ENCODE measurements at places on chromosomes 5 and 9.

DNA sequence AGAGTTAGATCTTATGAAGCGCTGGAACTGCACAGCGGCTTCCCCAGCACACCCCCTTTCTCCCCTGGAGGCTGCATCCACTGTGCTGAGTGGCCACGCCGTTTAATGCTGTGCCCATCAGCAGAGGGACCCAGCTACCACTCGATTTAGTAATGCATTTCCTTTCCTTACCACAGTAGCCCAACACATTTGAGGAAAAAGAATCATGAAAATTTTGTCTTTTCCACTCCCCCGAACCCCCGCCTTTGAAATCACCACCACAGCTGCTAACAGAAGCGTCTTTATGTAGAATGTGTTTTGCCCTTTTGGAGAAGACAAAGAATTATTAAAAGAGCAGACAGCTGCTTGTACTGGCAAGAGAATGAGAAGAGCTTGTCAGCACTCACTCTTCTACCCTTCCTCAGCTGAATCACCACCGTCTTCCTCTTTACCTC, 73.2 kb downstream of the ACER2 start:
- no peak for DNase-seq

GRCh38 chr5:135879591-135879990, 16.1 kb downstream of the IL9 start:
- no peak for DNase-seq

- DNase-seq: no peak
Measured at GRCh38 chr5:57452885-57453284, 29.7 kb downstream of the ACTBL2 start.

DNA sequence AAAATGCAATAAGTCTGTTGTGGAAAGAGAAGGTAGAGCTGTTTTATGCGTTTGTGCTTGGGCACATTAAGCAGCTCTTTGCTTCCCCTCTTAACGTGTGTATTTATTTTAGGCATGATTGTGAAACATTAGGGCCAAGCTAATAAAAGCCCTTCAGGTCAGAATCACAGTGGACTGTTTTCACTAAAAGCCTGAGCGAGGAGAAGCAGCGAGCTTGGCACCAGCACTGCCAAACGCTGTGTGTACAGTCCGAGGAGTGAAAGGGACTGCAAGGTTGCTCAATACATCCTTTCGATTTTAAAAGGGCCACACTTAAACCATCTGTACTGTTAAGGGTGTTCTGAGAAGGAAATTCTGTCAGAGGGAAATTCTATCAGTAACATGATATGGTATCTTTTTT, 107.2 kb upstream of the CKMT2 start:
- DNase-seq: peak; percentile 12

- DNase-seq: peak; percentile 71
Measured at GRCh38 chr5:91101600-91102379, 281.3 kb downstream of the ARRDC3 start.

DNA sequence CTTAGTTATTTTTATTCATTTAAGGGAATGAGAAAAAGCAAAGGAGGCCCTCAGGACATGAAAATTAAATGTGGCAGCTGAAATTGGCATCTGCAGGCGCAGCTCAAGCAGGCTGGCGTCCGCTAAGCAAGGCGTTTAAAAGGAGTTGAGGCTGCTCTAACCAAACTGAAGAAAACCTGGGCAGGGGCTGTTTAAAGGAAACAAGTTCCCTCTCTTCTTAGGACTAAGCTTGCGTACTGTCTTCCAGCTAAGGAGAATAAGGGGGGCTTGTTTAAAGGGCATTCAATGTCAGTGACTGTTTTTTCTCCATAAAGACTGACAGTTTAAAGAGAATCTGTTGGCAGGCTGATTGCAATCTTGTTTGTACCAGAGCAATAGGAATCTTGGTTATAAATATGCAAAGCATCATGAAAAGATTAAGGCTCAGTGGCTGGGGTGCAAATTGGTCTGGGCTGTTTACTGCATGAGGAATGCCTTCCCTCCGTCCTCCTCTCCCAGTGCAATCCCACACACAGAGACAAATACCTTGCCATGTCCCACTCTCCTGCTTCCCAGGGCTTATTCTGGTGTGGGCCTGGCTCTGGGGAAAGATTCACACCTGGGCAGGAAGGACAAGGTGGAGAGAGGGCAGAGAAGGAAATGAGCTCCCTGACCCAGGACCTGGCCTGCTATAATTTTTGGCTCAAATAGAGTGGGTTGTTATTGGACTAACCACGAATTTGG, 85.9 kb upstream of the LIFR start:
- no peak for DNase-seq

DNA sequence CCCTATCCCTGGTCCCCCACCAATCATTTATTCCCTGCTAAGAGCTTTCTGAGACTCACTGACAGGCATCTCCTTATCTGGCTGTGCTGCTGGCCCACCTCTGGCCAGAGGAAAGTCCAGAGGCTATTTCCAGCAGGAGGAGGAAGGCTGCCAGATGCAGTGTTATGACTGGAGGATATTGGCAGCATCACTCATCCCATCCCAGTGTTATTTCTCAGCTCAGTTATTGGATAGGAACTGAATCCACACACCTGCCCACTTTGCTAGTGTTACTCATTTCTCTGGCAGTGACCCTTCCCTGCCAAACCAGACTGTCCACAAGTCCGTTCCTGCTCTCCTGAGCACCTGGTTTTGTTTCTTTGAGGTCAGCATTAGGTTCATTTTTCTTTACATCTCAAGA, 228.2 kb downstream of the GRIA1 start:
- no peak for DNase-seq

DNA sequence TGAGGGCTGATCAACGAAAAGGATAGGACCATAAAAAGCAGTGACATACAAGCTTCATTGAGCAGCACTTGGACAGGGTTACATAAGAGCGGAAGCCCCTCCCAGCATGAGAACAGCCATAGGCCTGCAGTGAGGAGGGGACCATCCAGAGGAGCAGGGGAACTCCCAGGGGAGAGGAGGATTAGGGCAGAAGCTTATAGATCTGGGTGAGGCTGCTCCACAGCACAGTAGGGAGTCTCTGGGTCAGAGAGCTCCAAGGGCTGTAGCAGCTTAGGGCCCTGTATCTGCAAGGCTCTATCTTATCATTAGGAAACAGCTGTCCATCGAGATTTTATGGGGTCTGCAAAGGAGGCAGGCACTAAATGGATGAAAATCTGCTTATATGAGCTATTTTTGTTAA, 186.6 kb downstream of the DOCK8 start:
- no peak for DNase-seq

- no peak for DNase-seq
Measured at GRCh38 chr5:76376148-76376865, 26.8 kb upstream of the IQGAP2 start.

GRCh38 chr9:107807183-107807582, 317.6 kb upstream of the KLF4 start:
- no peak for DNase-seq

DNA sequence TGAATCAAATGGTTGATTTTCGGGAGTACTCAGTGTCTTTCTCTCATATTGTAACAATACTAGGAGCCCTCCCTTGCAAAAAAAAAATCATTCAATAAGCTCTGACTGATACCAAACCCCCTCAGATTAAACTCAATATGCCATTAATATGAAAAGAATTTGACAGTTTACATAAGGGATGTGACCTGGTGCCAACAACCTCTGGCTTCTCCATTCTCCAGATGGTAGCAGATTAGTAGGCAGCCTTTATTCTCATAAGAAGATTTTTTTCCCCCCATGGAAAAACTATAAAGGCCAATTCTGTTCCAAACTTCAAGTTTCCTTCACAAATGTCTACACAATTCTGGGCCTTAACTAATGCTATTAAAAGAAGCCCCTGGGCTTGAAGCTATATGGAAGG, 96.5 kb downstream of the EFNA5 start:
- DNase-seq: no peak

DNA sequence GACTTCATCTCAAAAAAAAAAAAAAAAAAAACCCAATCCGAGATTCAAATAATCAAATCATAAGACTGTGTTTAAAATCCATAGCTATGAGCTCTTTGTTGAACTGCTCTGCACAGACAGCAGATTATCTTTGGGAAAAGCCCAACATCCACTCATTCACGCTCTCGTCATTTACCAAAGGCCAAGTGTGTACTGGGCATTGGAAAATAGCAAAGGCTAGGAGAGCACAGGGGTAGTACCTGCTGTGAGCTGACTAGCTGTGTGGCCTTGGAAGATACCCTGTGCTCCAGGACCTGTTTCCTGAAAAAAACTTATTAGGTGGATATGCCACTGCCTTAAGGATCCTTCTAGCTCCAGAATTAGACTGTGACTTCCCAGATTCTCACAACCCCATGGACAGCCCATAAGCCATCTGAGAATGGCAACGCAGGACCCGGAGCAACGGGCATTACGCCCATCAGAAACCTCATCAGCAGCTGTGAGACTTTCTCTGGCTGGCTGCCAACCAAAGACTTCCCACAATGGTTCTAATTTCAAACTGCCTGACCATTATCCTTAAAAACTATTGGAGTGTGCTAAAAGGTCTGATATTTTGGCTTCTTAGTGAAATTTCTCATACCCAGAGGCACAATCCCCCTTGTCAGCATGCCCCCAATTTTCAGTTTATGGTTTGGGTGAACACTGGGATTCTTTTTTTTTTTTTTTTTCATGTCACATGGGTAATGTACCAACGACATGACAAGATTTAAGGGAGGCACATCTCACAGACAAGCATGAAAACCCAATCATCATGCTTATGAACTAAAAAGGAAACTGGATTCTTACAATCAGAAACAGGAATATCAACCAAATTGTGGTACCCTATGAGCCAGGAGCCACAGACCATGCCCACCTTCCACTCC, 16.8 kb downstream of the SERINC5 start:
- no peak for DNase-seq

DNA sequence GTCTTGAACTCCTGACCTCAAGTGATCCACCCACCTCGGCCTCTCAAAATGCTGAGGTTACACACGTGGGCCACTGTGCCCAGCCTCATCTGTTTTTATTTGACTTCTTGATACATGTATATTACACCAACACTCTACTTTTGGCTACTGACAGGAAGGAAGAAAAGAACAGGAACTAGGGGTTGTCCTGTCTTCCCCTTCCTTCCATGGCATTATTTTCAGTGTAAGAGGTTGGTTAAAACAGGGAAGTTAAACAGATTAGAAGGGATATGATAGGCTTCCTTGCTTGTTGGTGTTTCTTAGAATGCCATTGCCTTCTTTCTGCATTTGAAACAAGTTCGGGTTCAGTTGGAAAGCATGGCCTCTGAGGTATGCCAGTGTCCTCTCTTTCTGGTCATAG, 312.8 kb downstream of the NDUFS4 start:
- no peak for DNase-seq

DNA sequence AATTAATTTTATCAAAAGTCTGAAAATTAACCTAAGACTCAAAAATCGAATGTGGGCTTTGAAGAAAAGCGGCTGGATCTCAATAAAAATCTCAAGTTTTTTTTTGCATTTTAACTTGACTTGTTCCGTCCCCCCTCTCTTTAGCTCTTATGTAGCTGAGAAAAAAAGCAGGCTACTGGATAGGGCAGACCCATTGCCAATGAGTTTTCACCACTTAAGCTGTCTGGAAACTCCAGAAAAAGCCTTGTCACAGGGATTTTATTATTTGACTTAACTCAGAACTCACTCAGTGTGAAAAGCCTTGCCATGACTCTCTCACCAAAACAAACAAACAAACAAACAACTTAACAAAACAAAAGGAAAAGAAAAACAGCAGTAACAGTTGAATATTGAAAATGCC, 247.4 kb downstream of the CDH9 start:
- DNase-seq: no peak

DNA sequence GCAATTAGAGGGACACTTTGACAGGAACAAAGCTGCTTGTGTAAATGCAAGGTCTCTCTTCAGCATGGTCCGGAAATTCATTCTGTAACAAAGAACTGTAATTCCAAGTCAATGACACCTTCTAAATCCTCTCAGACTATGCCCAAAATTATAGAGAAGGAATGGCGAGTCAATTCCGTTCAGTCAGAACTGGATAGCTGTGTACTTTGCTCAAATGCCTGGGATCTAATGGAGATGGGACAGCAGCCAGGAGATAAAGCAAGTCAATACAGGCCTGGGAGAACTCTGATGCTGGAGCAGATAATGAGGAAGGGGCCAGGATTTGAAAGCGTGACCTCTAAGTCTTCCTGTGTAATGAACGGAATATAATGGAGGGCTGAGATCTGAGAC, 96.4 kb upstream of the SPRY4 start:
- DNase-seq: no peak

DNA sequence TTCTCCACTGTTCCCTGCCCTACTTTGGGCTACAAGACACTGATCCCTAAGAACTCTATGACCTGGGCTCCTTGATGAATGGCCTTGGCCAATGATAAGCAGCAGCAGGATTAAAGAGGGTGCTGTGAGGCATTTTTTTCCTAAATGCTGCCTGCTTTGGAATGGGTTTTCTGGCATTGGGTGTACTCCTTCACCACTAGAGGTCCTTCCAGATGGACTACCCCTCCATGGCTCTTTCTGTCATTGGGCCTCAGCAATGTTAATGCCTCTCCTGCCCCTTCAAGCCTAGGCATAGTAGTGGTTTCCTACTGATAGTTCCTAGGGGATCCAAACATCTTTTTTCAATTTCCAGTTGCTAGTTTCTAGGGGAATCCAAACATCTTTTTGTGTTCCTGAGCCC, 319.3 kb upstream of the RPS23 start:
- no peak for DNase-seq

GRCh38 chr9:93180938-93181337, 3.0 kb upstream of the WNK2 start:
- no peak for DNase-seq

GRCh38 chr5:15966066-15966640, 213.4 kb downstream of the MARCHF11 start:
- no peak for DNase-seq

DNA sequence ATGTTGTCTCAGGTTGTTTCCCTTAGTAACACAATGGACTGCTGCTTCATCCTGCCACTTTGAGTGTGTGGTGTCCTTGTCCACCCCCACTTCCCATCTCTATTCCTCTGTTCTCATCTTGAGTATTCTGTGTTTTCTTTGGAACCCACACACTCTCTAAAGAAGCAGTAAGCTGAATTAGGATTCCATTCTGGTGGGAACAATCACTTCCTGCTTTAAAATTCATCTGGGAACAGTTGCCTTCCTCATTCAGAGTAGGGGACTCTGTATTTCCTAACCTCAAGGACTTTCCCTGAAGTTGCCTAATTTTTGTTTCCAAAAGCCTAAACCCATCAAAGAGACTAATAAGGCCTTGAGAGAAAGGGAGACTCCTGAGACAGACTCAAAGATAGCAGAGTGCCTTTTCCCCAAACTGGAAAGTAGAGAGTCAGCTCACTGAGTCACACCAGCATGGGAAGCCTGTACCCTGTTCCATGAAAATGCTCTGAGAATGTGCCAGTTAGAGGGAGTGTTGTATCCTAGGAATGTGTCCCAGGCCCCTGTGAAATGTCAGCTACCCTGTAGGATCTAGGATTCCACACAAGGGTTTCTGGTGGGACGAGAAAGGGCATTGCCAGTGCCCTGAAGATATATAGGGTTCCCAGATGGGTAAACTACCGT, 63.6 kb downstream of the CCDC192 start:
- DNase-seq: no peak

GRCh38 chr9:5811751-5812150, 21.2 kb downstream of the ERMP1 start:
- no peak for DNase-seq

DNA sequence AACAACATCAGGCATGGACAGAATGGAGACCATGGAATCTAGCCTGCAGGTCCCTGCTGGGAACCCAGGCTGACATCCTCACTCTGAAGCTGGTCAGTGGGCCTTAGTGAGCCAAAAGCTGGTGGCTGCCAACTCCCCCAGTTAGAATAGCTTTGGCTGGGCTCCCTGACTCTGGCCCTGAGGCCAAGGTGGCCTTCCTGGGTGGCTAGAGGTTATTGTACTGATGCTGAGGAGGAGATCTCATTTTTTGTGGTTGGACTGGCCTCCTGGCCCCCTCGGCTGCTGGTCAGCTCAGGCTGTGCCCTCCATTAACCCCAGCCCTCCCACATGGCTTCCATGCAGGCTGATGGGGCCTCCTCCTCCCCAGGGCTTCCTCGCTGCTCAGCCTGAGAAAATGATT, 101.2 kb upstream of the PANK3 start:
- DNase-seq: no peak
